Non-pigmented ciliary epithelial cell (primary cell): ENCODE measurements at places on chromosomes 12 and 14.

DNA sequence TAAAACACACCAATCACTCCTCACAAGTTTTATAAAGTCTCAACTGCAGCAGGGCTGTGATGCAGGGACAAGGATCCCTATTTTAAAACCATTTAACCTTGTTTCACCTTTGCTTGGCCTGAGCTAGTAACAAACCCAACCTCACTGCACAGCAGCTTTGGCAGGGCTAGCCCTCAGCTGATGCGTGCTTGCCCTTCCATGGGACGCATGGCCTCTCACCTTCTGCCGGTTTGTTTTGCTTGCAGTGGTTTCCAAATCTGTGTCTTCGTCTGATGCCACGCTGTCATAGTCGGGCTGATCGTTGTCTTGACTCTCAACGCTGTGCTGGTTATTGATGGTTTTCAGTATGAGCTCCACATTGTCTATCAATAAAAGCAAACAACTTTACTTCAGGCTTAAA, 43.3 kb downstream of the GIT2 start:
- DNase-seq: no peak

- DNase-seq: peak; percentile 79
Observed at GRCh38 chr14:101480747-101481530, 80.4 kb upstream of the DIO3 start.

GRCh38 chr12:118560733-118561132, 184.4 kb downstream of the SUDS3 start:
- no peak for DNase-seq

DNA sequence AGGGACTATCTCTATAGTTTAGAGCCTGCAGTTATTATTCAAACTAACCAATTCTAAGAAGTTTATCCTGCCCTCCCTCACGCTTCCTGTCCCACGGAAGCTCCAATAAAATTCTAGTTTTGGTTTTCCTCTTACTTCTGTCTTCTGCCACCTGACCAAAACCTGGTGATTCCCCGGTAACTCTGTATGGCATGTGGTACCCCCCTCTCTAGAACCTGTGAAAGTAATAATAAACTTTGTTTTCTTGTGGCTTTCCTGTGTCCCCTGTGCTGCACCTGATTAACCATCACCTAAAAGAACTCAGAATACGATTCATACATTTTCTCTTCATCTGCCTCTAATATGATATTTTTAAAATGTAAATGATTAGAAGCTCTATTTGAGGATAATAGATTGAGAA, 379.8 kb downstream of the APAF1 start:
- no peak for DNase-seq

DNA sequence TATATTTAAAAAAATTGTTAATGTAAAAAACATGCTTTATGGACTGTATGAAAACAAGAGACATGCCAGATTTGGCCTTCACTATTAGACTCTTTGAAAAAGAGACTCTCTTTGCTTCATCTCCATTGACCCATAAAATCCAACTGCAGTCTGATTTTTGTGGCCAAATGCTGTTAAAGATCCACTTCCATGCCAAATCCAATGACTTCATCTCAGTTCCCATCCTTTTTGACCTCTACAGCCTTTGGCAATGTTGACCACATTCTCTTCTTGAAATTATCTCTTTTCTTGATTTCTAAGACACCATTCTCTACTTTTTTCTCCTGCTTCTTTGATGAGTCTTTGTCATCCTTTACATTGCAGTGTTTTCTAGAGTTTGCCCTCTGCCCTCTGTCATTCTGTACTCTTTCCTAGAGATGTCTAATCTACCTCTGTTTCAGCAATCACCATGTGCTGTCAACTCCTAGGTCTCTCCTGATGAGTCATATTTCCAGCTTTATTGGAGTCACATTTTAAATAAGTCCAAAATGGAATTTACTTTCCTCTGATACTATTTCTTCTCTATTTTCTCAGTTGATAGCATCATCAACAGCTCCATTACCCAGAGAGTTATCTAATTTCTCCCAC, 2.4 kb downstream of the TMPRSS12 start:
- no peak for DNase-seq

- DNase-seq: peak; percentile 11
Observed at GRCh38 chr12:83042441-83043200, 355.9 kb downstream of the TMTC2 start.

GRCh38 chr12:10847744-10848143, 1.5 kb downstream of the PRR4 start:
- no peak for DNase-seq
